Stimulated activated CD8-positive, alpha-beta memory T cell treated with anti-CD3 and anti-CD28 coated beads, Interleukin-4, amount 100 ng/mL, for 1 hour (primary cell): ENCODE measurements at places on chromosomes 6 and 20.

DNA sequence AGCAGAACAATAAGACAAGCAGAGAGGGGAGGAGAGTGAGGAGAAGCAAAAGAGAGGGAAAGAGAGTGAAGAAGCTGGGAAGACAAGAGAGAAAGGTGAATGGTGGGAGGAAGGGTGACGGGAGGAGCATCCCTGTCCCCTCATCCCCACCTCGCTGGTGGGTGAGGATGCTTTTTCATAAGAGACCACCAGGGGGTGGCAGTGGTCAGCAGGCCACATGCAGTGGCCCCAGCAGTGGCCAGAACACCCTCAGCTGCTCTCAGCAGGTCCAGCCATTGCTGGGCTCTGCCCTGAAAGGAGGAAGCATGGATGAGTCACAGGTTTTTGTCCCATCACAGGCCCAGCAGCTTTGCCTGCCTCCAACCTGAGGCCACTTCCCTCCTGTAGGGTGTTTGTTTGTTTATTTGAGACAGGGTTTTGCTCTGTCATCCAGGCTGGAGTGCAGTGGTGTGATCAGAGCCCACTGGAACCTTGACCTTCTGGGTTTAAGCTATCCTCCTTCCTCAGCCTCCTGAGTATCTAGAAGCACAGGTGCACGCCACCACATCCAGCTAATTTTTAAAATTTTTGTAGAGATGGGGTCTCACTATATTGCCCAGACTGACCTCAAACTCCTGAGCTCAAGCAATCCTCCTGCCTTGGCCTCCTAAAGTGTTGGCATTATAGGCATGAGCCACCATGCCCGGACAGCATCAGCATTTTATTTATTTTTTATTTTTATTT is 24.0 kb downstream of the FGD2 start:
- DNase-seq: no peak

DNA sequence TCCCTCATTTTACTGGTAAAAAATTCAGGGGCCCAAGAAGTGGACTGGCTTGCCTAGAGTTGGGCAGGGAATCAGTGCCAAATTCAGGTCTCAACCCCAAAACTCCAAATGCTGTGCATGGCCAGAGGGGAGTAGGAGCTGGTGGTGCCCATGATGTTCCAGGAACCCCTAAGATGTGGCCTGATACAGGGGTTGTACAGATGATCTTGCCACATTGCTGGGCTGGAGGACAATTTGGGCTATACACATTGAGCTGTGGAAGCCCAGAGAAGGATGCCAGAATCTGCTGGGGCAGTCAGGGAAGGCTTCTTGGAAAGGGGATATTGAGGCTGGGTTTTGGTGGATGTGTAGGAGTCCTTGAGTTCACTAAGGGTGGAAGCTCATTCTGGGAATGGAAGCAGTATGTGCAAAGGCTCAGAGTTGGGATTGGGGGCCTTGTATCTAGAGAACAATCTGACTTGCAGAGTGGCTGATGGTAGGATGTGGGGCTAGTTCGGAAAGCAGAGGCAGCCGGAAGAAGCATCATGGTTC is 38.0 kb upstream of the APCDD1L start:
- no peak for DNase-seq

DNA sequence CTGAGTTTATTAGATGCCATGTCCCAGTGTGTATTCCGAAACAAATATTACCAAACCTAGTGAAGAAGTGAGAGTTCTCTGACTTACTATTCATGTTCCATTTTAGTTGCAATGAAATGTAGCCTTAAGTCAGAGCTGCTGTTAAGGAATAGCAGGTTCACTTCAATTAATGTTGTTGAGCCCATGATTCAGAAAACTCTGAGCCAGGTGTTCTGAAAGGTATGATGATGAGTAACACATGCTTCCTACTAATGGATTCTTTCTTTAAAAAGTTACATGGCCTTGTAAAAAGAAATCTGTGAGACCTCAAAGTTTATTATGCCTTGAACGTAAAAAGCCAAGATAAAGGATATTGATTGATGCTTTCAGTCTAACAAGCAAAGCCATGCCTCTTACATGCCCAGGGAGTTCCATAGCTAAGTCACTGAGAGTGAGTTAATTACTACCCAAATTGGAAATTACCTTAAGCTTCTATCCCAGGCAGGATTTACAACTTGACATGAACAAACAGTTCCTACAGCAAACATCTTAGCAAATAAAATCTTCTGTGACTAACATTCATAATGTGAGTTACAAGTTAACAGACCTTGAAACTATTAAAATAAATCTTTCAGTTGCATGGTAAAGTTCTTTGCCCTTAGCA is 122.9 kb downstream of the AKAP7 start:
- no peak for DNase-seq

- DNase-seq: no peak
These were observed 38.9 kb downstream of the OR2B2 start for GRCh38 chr6:27873021-27873940.

GRCh38 chr6:25641940-25642666 is 9.9 kb upstream of the SCGN start:
- no peak for DNase-seq

DNA sequence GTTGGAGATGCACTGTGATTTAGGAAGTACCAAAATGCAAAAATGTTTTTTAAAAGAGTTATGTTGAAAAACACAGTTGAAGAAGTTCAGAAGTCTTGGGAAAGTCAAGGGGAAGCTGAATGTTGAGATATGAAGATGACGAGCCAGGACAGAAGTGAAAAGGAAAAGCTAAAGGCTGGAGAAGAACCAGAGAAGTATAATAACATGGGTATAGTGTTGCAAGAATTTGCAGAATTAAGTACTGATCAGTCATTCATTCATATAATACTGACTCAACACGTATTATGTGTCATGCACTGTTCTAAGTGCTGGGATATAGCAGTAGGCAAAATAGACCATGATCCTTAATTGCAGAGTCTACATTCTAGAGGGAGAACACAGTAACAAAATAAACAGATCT is 432.8 kb downstream of the CDC5L start:
- DNase-seq: no peak

GRCh38 chr6:157571269-157571668 is 190.3 kb downstream of the ZDHHC14 start:
- no peak for DNase-seq

GRCh38 chr6:64175296-64175695 is 539.7 kb downstream of the PHF3 start:
- no peak for DNase-seq

GRCh38 chr6:112501705-112502104 is 154.6 kb downstream of the RFPL4B start:
- DNase-seq: no peak

- DNase-seq: no peak
These were observed 6.0 kb upstream of the QKI start for GRCh38 chr6:163408352-163408991.

GRCh38 chr20:8194721-8195120 is 62.7 kb downstream of the PLCB1 start:
- no peak for DNase-seq

DNA sequence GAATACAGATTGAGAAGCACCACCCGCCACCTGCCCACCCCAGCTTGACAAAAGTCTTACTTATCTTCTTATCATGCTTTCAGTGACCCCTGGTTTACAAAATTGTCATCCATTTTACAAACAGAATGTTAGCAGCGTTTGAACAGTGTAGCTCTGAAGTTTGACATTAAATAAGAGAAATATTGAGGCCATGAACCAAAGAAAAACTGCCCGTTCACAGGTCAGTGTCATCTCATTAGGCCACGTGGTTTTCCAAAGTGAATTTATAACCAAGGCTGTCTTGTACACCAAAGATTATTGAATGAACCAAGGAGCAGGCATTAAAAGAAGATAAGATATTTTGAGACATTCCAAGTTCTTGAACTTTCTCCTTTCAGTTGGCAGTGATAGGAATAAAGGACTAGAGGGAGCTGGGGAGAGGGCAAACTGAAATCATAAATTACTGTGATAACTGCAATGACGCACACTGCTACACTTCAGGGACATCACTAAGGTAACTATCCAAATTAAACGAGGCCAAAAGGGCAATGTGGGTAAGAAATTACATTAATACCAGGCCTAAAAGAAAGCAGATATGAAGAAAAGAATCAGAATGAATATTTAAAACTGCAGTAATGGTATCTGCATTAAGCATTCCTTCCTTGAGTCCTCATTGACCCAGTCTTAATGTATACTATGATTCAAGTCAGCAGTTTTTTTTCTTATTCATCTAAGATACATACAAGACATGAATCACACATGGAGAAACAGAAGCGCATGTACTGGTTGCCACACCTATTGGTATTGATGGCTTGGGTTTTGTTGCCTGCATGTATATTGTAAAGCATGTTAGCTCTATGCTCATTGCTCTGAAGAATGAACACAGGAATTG is 159.8 kb upstream of the ARG1 start:
- no peak for DNase-seq

DNA sequence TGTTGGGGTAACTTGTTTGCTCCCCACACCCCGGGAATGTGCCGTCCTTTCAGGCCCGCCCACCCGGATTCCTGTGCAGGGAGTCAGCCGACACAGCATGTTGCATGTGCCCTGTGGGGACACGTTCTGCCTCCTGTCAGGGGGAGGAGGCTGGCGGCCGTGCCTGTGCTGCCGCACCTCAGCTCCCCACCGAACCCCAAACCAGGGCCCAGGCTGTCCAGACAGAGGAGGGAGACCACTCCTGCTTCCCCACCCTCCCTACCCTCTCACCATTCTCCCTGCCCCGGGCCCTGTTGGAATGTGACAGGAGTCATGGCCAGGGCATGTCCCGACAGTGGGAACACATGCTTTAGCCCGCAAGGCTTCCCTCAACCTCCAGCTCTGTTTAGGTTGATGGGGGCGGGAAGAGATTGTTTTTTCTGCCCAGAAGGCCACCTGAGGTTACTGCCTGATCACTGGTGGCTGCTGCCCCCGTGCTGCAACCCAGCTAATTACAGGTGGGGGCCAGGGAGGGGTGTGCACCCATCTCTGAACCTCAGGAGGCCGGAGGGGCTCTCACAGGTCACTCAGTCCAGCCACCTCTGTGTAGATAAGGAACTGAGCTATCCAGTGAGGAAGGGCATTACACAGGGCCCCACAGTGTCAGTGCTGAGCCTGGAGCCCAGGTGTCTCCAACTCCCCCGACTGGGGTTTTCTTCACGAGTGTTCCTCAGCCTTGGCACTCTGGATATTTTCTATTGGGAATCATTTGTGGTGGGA is 13.6 kb downstream of the LRRC73 start:
- no peak for DNase-seq
